Activated naive CD8-positive, alpha-beta T cell treated with anti-CD3 and anti-CD28 coated beads, Interleukin-2, amount 10 ng/mL, durations not matched to agents 7 days and 5 days (primary cell): ENCODE measurements at places on chromosomes 11 and 22. TPM values are rescaled to one million over a fixed set of nuclear protein-coding genes. Genes with fewer than 3 reads are reported as not detected.

TNNT3 gene
- 13.7 TPM for total RNA-seq

DNA sequence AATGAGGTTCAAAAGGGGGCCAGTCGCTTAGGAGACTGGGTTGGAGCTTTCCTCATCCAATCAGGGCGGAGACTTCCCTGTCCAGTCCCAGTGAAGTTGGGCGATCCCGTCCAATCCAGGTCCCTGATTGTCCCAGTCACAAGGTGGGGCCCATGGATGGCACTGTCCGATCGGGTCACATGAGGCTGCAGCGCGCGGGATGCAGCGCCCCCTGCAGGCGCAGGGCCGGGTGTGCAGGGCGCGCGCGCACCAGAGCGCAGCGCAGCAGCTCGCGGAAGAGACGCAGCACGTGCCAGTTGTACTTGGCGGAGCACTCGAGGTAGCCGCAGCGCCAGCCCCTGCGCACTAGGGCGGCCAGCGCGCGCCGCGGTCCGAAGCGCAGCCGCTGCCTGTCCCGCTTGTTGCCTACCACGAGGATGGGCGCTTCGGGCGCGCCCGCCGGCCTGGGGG is 2.3 kb downstream of the RASL10A start:
- H3K36me3 ChIP-seq: peaks cover 1% of the 10 kb centered on the region
- DNase-seq: peak; percentile 72
- H3K4me3 ChIP-seq: peak overlapping the region; percentile 39

DNA sequence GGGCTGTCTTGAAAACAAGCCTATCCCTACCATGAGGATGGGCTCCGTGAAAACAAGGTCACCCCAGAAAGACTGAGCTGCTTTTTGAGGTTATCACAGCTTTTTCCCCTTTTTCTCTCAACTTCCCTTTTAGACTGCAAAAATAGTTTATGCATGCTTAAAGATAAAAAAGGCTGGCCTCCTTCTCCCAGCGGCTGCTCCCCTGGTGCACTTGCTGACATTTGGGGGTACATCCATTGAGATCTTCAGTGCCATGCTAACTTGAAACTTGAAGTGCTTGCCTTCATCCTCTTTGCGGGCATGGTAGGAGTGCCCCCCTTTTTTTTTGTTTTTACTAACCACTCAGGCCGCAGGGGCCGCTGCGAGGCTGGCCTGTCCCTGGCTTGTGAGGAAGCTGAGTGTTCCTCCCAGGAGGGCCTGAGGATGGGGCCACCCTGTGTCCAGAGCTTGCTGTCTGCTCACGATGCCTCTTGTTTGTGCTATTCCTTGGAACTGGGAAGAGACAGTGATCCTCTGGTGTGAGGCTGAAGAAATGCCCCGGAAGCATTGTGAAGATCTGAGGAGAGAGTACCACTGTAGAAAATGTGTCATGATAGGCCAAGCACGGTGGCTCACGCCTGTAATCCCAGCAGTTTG is 2.2 kb downstream of the TANGO2 start:
- H3K4me3 ChIP-seq: no peak overlapping the region
- no peak for DNase-seq
- H3K36me3 ChIP-seq: peaks cover 1% of the 10 kb centered on the region
- H3K27ac ChIP-seq: peak overlapping the region; percentile 2
- peaks cover 17% of the 10 kb centered on the region for H3K4me1 ChIP-seq

DNA sequence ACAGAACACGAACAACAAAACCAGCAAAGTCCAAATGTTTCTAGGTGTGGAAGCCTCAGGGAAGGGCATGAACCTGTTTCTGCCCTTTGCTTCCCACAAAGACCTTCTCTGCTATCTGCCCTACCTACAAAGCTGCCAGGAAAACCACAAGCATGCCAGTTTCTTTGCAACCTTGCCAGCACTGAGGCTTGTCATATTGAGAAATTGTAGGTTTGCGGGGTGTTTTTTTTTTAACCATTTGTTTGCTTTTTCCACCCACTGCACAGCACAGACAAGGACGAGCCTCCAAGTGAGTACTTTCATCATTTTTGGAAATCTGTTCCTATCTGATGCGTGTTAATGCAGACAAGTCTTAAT is 12.8 kb downstream of the PARVG start:
- DNase-seq: no peak
- H3K36me3 ChIP-seq: peaks cover 29% of the 10 kb centered on the region
- H3K4me3 ChIP-seq: no peak overlapping the region
- H3K27ac ChIP-seq: no peak overlapping the region
- H3K27me3 ChIP-seq: no peaks in the 10 kb centered on the region

DNA sequence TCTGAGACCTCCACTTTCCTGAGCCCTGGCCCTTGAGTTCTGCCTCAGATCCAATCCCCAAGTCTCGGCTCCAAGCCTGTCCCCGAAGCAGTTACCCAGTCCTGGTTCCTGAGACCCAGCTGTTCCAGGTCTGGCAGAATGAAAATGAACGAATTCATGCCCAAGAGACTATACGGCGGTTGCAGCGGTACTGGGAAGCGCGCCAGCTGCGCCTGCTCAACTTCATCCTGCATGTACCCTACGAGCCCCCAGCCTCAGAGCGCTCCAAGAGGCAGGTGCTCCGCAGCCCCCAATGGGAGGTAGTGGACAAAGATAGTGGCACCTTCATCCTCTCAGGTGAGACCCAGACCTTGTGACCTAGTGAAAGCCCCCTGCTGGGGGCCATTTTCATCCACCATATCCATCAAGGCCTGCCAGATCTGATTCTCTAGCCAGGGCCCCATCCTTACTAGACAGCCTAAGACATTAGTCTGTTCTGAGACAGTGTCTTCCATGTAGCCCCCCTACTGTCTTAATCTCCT is 42.7 kb downstream of the DNHD1 start:
- peaks cover 10% of the 10 kb centered on the region for H3K36me3 ChIP-seq
- no peak overlapping the region for H3K27ac ChIP-seq
- no peak overlapping the region for H3K4me3 ChIP-seq

DNA sequence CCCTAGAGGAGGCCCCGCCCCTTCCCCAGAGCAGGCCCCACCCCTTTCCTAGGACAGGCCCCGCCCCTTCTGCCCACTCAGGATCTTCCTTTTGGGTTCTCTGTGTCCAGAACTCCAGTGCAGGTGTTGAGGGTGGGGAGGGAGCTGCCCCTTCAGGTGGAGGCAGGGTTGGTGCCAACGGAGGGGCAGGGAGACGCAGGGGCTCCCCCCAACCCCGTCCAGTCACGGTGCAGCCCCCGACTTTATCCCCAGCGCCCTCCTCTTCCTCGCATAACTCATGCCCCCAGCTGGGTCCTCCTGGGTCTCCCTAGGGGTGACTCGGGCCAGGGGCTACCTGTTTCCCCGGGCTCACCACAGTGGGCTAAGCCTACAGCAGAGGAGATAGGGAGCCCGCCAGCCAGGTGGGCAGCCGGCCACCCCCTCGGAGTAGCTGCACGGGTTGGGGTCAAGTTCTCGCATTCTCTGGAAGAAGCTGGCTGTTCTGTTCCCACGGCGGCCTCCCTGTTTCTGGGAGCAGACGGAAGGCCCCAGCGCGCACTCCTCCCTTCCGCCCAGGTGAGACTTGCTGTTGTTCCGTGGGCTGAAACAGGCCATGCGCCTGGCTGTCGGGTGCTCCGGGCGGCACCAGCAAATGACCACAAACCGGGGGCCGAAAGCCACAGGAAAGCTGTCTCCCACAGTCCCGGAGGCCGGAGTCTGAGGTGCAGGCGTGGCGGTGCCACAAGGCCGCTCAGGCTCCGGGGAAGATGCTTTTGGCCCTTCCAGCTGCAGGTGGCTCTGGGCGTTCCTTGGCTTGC is 38.9 kb downstream of the MUC2 start:
- H3K4me1 ChIP-seq: no peaks in the 10 kb centered on the region
- no peaks in the 10 kb centered on the region for H3K36me3 ChIP-seq
- H3K27ac ChIP-seq: no peak overlapping the region
- DNase-seq: no peak

- no peak for DNase-seq
- no peaks in the 10 kb centered on the region for H3K4me1 ChIP-seq
These were observed 285.9 kb downstream of the NTM start for GRCh38 chr11:131656179-131656838.

C11orf97 gene
- total RNA-seq: not detected

SCARF2 gene
- 1.5 TPM for total RNA-seq

DNA sequence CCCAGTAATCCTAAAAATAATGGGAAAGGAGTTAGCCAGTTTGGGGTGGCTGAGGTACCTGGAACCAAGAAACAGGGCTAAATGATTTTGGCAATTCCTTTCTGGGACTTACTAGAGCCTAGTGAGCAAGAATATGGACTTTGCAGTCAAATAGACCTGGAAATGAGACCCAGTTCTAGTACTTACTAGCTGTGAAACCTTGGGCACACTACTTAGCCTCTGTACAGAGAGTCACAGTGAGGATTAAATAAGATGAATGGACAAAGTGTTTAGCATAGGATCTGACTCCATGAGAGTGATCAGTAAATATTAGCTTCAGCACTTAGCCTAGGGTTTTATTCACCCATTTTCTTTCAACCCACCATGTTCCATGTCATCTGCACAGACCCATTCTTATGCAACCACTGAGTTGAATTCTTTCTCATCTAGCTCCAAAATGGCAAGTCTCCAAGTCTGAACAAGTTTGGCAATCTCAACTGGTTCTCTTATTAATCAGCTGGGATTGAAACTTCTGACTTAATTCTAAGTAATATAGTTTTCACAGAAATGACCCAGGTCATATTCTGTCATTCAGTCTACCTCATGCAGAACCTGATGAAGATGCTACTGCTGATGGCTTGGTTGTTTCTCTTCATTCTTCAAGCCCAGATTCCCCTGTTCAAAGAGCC is 15.0 kb upstream of the SORL1 start:
- no peak overlapping the region for H3K4me3 ChIP-seq
- peaks cover 8% of the 10 kb centered on the region for H3K36me3 ChIP-seq
- no peak for DNase-seq
- H3K27me3 ChIP-seq: no peaks in the 10 kb centered on the region

- no peak overlapping the region for H3K4me3 ChIP-seq
- no peak for DNase-seq
- H3K4me1 ChIP-seq: peaks cover 5% of the 10 kb centered on the region
- H3K27me3 ChIP-seq: no peaks in the 10 kb centered on the region
- no peaks in the 10 kb centered on the region for H3K36me3 ChIP-seq
- H3K27ac ChIP-seq: no peak overlapping the region
These were observed 6.9 kb upstream of the MYO7A start for GRCh38 chr11:77121096-77121640.

DNA sequence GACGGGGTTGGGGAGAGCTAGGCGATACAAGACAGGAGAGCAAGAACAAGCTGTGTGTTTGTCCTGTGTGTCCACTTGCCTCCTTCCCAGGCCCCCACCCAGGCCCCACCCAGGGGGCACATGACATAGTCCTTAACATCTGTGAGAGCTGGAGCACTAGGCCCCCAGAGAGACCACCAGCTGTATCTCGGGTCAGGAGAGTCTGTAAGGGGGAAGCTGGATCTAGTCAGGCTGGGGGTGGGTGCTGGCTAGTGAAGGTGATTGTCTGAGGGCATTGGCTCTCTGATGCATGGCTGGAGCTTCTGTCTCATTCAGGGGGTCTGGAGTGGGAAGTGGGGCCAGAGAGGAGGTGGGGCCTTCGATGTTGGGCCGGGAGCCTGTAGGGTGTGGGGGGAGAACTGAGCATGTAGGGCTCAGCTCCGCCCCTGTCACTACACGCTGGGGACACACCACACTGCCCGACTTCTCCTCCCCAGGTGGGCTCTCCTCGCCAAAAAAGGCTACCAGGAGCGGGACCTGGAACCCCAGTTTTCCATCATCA is 571 bp downstream of the P2RX6 start:
- H3K27ac ChIP-seq: no peak overlapping the region
- peaks cover 11% of the 10 kb centered on the region for H3K4me1 ChIP-seq
- no peak for DNase-seq
- H3K4me3 ChIP-seq: no peak overlapping the region

PDE3B gene
- total RNA-seq: 125 TPM

DNA sequence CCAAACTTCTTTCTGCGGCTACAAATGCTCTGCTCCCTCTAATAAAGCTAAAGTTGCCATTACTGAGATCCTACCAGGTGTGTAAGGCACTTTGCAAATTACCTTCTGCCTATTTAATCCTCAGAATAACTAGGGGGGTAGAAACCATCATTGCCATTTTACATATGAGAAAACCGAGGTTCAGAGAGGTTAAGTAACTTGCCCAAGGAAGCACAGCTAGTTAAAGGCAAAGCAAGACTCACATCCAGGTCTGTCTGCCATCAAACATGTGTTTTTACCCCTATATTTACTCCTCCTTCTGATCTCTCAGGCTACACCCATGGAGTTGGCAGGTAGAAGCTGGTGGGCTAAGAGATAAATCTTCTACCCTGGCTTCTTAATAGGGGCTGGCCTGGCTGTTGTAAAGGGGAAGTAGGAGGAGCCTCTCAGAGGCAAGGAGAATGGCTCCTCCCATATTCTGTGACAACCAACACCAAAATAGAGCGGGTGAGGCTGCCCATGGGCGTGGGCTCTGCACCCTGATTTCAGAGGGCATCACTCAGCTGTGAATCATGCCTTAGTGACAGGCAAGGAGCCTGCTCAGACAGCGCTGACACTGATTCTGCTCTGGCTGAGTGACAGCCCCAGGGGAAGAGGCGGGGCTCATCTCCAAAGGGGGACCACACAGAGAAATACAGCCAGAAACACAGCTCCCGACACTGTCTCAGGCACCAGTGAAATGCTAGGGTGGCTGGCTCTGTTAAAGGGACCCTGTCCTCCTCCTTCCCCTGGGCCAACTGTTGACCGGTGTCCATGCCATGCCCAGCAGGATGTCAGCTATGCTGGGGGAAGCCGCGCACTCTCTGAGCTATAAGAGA is 106.8 kb downstream of the ABTB2 start:
- H3K36me3 ChIP-seq: no peaks in the 10 kb centered on the region
- H3K4me1 ChIP-seq: peaks cover 53% of the 10 kb centered on the region
- peak overlapping the region; percentile 58 for H3K27ac ChIP-seq
- H3K27me3 ChIP-seq: peaks cover 8% of the 10 kb centered on the region

DNA sequence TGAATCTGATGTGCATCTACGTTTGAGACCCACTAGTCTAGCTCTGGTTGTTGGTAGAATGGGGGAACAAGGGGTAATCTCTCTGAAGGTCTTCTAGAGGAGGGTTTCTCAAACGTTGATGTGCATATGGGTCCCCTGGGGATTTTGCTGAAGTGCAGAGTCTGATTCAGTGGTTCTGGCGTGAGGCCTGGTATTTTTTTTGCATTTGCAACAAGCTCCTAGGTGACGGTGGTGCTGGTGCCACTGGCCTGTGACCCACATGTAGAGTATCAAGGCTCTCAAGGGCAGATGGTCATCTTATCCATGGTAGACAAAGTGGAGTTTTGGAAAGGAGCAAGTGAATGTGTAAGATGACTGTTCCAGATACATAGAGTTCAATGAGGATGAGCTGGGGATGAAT is 97.1 kb downstream of the CEP164 start:
- no peaks in the 10 kb centered on the region for H3K27me3 ChIP-seq
- no peak overlapping the region for H3K27ac ChIP-seq
- peaks cover under 1% of the 10 kb centered on the region for H3K4me1 ChIP-seq
- DNase-seq: no peak

GRCh38 chr11:92977401-92977800 is 8.0 kb downstream of the MTNR1B start:
- DNase-seq: no peak
- peaks cover 3% of the 10 kb centered on the region for H3K27me3 ChIP-seq
- H3K4me3 ChIP-seq: no peak overlapping the region
- no peak overlapping the region for H3K27ac ChIP-seq

- peak overlapping the region; percentile 56 for H3K4me3 ChIP-seq
- H3K27me3 ChIP-seq: no peaks in the 10 kb centered on the region
- peak overlapping the region; percentile 85 for H3K27ac ChIP-seq
- peaks cover 77% of the 10 kb centered on the region for H3K4me1 ChIP-seq
- H3K36me3 ChIP-seq: peaks cover 20% of the 10 kb centered on the region
These were observed 75.2 kb downstream of the PTPRJ start for GRCh38 chr11:48055292-48056132.
